NCI-H526 treated with DMSO at 0.1 percent for 48 hours (cell line): ENCODE measurements at places on chromosomes 4 and X.

GRCh38 chr4:164357957-164358356 lies 396.0 kb upstream of the SMIM31 start:
- no peak for DNase-seq

DNA sequence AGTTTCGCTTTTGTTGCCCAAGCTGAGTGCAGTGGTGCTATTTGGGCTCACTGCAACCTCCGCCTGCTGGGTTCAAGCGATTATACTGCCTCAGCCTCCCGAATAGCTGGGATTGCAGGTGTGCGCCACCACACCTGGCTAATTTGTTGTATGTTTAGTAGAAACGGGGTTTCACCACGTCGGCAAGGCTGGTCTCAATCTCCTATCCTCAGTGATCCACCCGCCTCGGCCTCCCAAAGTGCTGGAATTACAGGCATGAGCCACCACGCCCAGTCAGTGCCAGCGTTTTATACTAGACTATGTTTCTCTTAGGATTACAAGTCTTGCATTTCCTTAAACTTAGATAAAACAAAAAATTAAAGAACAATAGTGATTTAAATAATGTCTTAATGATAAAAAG lies 13.0 kb downstream of the KLF3 start:
- DNase-seq = no peak

DNA sequence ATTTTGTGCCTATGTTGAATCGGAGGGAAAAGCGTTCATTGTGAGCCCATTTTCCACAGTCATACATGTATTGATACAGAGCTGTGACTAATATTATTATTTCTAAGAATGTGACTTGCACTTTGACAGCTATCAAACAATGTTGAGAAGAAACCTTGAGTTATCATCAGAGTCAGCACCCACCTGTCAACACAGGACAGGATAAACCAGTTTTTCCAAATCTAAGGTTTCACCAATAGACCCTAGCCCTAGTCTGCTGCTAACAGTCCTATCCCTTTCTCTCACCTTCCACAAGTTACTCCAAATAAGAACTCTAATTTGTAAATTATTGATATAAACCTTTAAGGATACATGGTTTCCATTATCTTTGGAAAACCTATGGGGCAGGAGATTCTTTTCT lies 47.7 kb upstream of the DHX15 start:
- DNase-seq = no peak

GRCh38 chrX:14497184-14497666 lies 32.1 kb upstream of the GLRA2 start:
- no peak for DNase-seq

GRCh38 chrX:2501559-2502102 lies 855 bp upstream of the DHRSX start:
- no peak for DNase-seq

- DNase-seq = no peak
Observed at GRCh38 chr4:24816797-24817196, 21.4 kb downstream of the SOD3 start.

- no peak for DNase-seq
Observed at GRCh38 chr4:55089916-55090315, 35.5 kb downstream of the KDR start.

DNA sequence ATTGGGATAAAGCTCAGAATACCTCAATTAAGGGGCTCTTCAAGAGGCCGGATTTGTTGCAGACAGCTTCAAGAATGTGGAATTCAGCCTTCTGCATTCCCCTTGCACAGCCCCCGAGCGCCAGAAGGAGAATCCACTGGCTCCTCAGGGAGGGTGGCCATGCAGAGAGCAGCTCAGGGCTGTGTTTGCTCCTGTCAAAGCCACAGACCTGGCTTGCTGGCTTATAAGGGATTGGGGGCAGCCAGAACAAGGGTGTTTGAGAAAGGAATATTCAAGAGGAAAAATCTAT lies 36.8 kb downstream of the ING2 start:
- no peak for DNase-seq

- DNase-seq = no peak
Observed at GRCh38 chrX:40262157-40263013, 164.6 kb upstream of the BCOR start.

GRCh38 chrX:29535212-29536162 lies 679.9 kb upstream of the MAGEB2 start:
- no peak for DNase-seq

- DNase-seq = no peak
Observed at GRCh38 chr4:173073939-173074500, 94.6 kb upstream of the GALNT7 start.

GRCh38 chr4:185018834-185019455 lies 655 bp downstream of the HELT start:
- DNase-seq = peak; percentile 8

- DNase-seq = no peak
Observed at GRCh38 chr4:152805818-152806217, 26.1 kb downstream of the ARFIP1 start.

DNA sequence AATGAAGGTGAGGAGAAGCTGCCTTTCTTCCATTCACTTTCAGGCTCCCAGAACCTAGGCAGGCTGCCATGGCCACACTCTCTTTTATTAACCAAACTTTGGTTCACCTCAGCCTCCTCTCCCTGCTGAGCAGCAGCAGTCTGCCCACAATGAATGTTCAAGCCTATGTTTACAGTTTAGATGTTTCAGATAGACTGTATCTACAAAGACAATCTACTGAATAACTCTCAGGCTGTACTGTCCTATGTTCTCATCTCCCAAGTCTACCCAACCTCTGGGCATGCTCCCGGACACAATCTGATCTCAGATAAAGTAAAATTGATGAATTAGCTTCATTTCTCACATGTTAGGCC lies 59.2 kb upstream of the TMEM164 start:
- DNase-seq = no peak

GRCh38 chrX:758917-759316 lies 128.3 kb downstream of the SHOX start:
- no peak for DNase-seq

DNA sequence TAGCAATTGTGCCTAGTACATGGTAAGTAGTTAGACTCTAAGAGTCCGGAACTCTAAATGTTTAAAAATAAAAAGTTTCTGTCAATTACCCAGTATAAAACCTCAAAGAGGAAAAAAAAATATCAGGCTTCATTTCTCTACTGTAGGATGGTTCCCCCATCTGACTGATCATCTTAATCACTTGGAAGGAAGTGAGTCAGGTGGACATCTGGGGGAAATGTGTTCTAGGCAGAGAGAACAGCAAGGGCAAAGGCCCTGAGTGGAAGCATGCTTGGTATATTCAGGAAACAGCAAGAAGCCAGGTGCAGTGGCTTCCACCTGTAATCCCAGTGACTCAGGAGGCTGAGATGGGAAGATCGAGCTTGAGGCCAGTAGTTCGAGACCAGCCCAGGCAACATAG lies 2.9 kb upstream of the EIF1AX start:
- no peak for DNase-seq

- DNase-seq = no peak
Observed at GRCh38 chr4:156197216-156197615, 243.6 kb upstream of the CTSO start.

DNA sequence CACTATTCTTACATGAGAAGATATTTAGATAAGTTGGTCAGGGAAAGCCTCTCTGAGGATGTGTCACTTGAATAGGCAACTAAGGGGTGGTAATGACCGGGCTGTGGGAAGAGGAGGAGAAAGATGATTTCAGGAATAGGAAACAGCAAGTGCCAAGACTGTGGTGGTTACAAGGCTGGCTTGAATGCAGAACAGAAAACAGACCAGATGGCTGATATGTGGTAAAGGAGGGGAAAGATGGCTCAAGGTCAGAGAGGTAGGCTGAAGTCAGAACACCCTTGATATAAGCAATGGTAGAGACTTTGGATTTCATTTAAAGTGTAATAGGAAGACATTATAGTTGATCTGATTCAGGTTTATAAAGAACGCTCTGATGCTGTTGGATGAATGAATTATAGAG lies 15.0 kb downstream of the TLR7 start:
- no peak for DNase-seq

GRCh38 chr4:156545003-156545785 lies 426.4 kb downstream of the PDGFC start:
- DNase-seq = no peak

DNA sequence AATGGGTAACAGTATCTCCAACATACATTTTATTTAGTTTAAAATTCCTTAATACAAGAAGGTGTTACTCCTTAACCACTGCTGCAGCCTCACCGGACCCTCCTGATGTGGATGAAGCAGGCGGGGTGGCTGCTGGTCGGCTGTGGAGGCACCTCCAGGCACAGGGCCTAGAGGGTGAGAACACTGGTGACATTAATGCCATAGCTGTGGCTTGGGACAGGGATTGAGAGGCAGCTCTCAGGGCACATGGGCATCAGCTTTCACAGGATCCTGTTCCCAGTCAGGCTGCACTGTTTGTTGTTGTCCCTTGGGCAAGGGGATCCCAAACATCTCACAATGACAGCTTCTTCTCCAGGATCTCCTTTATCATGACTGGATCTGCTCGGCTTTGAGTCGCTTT lies 90.0 kb downstream of the GATB start:
- DNase-seq = no peak

DNA sequence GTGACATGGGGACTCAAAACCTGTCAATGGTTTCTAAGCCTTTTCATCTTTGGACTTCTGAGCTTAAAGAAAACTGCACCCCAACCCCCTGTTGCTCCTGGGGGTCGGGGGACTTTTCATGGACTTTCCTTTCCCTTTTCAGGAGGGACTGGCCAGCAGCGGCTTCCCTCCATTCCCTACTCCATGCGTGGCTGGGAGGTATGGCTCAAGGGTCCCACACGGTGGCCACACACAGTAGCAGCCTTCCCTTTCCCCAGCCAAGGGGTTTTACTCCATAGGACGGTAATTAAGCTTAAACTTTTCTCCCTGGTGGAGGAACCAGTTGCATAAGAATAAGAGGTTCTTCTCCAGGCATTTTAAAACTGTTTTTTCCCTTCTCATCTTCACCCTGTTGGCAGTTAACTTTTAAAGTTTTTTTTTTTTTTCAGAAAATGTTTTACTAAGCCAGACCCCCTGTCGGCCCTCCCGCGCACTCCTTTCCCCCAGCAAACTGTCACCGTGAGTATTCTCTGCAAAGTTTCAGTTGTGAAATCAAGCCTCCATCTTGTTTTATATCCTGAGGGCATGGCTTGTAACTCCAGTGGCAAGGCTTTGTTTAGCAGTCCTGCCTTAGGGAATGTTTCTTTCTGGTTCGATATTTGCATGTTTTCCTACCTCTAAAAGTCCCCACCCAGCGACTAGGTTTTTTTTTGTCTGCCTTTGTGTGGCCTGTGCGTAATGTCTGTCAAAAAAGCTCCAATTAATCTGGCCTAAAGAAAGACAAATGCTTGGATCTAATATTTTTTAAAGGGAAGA lies 325.7 kb downstream of the TLL1 start:
- DNase-seq = no peak

DNA sequence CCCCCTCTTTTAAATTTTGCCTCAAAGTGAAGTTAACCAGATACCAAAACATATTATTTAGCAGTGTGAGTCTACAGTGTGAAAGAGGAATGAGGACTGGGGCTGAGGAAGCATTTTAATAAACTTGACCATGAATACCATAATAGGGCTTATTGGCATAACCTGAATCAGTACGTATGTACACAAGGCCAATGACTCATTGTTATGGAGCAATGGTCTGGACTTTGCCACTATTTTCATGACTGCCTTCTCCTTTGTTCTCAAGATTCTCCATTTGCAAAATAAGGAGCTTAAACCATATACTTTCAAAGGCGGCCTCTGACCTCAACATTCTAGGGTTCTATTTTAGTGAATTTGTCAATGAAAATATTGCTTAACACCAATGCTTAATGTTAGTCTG lies 102.8 kb upstream of the OR13H1 start:
- no peak for DNase-seq

DNA sequence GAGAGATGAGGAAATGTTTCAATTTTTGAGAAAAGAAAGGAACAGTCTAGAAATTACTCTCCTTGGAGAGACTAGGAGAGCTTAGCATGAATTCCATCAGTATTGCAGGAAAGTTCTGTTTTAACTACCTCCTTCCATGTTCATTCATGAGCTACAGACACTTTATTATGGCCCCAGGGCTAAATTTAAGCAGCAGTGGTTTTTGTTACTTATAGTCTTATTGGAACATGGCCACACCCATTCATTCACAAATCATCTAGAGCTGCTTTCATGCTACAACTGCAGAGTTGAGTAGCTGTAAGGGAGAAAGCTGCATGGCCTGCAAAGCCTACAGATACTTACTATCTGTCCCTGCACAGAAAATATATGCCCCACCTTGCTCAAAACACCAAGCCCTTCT lies 81.7 kb downstream of the SHISA3 start:
- no peak for DNase-seq

DNA sequence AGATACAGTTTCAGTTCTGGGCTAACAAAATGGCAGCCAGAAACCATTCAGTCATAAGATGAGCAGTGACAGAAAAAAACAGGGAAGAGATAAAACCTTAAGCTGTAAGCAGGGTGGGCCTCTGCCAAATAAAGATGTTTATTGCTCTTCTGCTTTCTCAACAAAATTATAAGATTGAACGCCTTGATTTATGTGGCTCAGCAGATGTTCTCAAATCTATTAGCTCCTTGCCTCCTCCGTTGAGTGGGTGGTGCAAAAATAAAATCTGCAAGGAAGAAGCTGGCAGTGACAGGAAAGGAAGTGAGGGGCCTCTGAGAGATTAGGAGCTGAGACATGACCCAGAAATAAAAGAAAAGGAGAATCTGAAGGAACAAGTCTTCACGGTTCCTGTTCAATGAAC lies 206.6 kb downstream of the PTTG2 start:
- DNase-seq = no peak

- DNase-seq = no peak
Observed at GRCh38 chr4:127875791-127876190, 4.9 kb upstream of the PLK4 start.

- DNase-seq = no peak
Observed at GRCh38 chr4:55175779-55176231, 50.4 kb upstream of the KDR start.
